Cortex of kidney (tissue), 1 donor: ENCODE measurements at places on chromosomes 4 and X.

- no peak for DNase-seq
Observed at GRCh38 chrX:104745152-104745551, 179.2 kb downstream of the IL1RAPL2 start.

GRCh38 chr4:146105464-146105863 is 70.1 kb upstream of the LSM6 start:
- no peak for DNase-seq

DNA sequence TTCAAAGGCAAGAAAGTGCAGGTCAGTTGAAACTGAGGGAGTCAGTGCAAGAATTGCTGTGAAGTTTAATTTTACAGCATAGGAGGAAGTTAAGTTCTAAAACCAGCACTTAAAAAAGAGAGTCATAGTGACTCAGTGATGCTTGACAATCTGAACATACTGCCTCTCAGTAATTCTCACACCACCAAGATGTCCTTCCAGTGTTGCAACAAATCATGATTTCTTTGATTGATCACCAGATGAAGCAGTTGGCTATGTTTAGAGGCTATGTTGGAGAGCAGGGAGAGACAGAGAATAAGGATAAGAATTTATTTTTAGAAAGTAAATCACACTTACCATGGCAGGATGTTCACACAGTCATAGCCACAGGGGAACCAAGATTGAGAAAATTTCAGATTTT is 13.2 kb downstream of the TRIM2 start:
- no peak for DNase-seq

DNA sequence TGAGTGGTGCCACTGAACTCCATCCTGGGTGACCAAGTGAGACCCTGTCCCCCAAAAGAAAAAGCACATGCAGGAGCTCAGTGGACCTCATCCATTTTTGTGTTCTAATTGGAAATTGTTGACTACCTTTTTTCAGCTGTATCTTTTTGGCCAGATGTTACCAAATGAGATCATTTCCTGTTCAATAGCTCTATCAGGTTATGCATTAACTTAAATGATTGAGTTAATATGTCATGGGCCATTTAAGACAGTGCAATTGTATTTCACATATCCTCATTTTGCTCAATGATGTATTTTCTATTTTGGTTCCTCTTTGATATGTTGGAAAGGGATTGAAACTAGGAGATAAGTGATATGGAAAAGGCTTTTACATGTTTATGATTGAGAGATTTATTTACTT is 26.2 kb upstream of the RHOH start:
- DNase-seq, result no peak

- no peak for DNase-seq
Observed at GRCh38 chr4:93710847-93711430, 117.6 kb upstream of the ATOH1 start.

DNA sequence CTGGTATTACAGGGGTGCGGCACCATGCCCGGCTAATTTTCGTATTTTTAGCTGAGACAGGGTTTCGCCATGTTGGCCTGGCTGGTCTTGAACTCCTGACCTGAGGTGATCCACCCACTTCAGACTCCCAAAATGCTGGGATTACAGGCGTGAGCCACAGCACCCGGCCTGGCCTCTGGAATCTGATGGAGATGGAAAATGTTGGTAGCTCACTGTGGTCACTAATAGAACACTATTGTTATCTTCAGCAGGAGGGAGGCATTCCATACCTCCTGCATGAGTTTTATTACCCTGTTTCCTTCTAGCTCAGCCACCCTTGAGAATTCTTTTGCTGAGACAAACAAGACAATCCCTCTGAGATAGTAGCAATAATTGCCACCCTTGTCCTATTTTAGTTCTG is 105.0 kb downstream of the SHROOM3 start:
- no peak for DNase-seq

GRCh38 chr4:12580787-12581186 is 903.4 kb downstream of the RAB28 start:
- DNase-seq, result no peak

GRCh38 chr4:149187726-149188125 is 627.9 kb downstream of the IQCM start:
- no peak for DNase-seq

DNA sequence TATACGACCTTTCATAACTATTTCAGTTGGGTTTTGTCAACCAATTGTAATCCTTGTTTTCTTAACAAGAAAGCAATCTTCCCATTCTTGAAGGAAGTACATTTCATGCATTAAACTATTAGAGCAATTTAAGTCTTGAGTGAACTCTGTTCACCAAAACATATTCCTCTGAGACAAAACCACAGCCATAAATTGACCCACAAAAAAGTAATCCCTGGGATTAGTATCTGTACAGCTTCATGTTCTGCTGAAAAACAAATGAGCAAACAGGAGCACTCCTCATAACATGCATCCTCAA is 207.0 kb upstream of the PDE5A start:
- no peak for DNase-seq

DNA sequence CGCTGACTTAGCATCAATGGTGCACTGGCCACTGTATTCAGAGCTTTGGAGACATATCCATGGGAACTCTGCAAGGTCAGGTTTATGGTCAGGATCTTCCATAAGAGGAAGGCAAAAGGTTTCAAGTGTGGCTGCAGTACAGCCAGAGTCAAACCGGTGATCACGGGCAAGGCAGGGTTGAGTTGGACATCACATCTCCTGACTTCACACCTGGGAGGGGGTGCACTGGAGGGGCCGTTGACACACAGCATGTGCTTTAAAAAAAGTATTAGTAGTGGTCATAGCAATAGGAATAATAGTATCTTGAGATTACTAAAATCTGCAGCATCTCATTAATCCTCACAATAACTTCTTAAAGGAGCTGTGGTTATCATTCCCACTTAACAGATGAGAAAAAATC is 28.9 kb upstream of the MAN2B2 start:
- no peak for DNase-seq

DNA sequence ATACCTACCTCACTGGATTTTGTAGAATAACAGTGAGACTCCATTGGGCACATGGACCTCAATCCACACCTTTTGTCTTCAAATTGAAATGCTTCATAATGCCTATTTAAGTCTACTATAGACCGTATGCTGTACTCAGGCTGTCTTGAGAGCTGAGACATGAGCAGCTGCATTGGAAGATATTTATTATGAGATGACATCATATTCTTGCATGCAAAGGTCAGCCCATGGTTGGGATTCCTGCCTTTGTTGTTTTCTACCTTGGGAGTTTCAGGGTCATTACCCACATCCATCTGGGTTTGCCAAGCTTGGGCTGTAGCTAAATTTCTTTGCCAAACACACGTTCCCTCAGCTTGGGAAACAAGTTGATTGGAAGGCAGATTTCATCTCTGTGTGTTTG is 33.2 kb upstream of the MAMLD1 start:
- no peak for DNase-seq

DNA sequence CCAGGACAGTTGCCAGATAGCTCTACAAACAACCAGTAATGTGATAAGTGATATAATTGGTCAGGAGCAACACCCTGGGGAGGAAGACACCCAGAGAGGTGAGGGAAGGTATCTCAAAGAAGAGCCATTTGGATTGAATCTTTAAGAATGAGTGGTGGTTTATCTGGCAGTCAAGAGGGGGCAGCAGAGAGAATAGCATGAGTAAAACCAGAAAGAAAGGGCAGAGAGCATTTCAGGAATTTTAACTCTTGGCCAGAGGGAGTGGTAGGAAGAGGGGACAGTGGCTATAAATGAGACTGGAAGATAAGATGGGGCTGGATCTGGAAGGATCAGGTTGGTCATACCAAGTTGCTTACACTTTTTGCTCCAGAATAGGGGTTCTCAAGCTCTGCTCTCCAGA is 5.9 kb upstream of the SEPTIN6 start:
- DNase-seq, result no peak

GRCh38 chr4:162938738-162939485 is 227.8 kb downstream of the NAF1 start:
- DNase-seq, result no peak

GRCh38 chrX:68897118-68897945 is 68.5 kb downstream of the EFNB1 start:
- DNase-seq, result no peak

- no peak for DNase-seq
Observed at GRCh38 chrX:150512461-150512901, 55.9 kb upstream of the MTM1 start.

DNA sequence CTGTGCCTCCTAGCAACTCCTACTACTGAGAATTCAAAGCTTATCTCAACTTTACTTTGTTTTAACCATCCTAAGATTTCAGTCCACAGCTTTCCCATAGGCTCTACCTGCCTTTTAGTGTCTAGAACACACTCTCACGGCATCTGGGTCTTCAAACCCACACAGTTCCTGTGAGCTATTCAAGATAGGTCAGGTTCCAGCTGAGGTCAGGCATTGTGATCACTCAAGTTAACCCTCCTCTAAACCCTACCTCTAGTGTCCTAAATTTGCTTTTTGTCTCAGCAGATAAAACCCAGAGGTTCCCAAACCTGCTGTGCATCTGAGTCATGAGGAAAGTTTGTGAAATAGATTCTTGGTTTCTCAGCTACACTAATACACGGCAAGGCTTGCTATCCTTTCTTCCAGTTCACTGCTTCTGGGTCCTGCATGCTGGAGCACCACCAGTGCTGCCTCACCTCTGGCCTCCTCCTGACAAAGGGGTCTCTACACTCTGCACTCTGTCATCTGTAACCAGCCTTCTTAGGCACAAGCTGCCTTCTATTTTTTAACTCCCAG is 324.6 kb upstream of the MAGEB2 start:
- no peak for DNase-seq

GRCh38 chr4:137738375-137738990 is 206.2 kb upstream of the PCDH18 start:
- no peak for DNase-seq

GRCh38 chrX:94635003-94635402 is 961.0 kb downstream of the FAM133A start:
- DNase-seq, result no peak

GRCh38 chr4:152807294-152807829 is 27.6 kb downstream of the ARFIP1 start:
- no peak for DNase-seq

GRCh38 chr4:114335339-114335738 is 263.3 kb upstream of the UGT8 start:
- no peak for DNase-seq

DNA sequence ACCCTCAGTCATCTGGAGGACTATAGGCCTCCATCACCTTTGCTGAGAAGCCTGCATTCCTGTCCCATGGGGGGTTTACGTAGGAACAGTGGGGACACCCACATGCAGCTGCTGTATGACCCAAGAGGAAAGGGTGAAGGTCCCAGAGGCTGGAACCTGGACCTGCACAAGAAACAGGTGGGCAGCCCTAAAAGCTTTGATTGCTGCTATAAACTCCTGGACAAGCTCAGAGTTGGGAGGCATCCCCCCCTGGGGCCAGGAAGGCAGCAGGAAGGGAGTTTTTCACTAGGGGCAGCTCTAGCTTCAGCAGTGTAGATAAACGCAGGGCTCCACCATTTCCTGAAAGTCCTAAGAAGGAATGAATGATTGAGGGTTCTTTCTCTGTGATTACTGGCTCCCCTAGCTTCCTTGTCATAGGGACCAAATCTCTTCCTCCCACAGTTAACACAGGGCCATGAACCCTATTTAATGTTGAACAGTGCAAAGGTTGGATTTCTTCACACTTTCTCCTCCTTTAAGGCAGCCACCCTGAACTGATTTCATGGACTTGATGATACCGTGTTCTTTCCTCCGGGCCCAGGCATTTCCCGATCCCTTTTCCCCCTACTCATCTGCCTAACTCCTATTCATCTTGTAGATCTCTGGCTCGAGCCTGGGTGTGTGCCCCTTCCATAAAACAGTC is 84.2 kb downstream of the CHRNA9 start:
- no peak for DNase-seq

DNA sequence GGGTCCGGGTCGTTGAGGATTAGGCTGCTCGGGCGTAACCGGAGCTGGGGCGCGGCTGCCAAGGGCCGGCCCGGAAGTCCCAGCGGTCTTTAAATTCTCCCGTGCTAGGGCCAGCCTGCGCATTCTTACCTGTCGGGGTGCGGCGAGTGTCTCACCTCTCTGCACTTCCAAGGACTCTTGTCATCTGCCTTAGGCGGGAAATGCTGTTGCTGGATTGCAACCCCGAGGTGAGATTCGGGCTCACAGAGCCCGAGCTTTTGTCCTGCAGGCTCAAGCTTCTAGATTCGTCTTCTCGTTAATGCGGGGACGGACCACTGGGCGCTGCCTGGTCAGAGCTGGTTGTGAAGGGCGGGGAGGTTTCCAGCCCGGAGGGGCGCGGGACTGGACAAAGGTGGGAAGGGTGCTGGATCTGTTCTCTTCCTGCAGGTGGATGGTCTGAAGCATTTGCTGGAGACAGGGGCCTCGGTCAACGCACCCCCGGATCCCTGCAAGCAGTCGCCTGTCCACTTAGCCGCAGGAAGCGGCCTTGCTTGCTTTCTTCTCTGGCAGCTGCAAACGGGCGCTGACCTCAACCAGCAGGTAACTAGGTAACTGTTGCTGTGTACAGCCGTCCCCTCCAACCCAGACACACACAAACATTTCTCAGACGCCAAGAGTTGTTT is at the start of gene ANKRD37:
TSS of gene ANKRD37 (plus strand) at position 118 of the 662 bp plus-strand sequence. CDS start at position 201, 83 bp downstream.
- DNase-seq, result no peak

DNA sequence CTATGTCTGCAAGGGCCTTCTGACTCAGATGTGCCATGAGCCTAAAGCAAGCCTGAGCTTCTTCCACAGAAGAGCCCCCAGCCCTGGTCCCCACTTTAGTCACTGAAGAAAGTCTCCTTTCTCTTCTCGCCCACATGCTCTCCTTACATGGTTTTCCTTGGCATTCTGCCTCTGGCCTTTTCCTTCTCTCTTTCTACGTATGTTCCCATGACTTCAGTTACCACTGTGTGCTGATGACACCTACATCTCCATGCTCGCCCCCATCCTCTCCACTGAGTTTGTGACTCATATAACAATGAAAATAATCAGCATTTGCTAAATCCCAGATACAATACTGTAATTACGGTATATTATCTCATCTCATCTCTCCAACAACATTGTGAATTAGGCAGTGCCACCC is 149.3 kb downstream of the AMMECR1 start:
- DNase-seq, result no peak

GRCh38 chr4:54958236-54958635 is 167.2 kb downstream of the KDR start:
- no peak for DNase-seq
